SK-N-SH treated with all-trans-retinoic acid at 6 μM for 48 hours (cell line): ENCODE measurements at places on chromosomes 3 and 15.
A peak's percentile ranks its signal among the peaks of the same experiment; 100 is the strongest.

DNA sequence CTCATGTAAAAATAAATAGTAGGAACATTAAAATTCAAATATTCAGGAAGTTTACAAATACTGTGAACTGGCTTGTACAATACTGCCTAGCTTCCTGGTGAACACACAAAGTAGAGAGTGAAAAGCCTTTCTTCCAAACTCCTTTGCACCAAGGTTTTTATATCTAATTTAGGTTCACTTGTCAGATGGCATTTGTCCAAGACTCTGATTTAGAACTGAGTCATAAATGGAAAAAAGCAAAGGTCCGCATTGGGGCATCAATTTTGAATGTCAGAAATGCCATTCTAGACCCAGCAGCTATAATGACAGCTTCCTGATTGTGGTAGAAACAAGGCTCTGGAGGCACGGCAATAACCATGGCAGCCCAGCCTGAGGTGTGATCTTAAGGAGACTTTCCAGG, 160.7 kb downstream of the PDE8A start:
- peak; percentile 81 for ATAC-seq

GRCh38 chr3:30964612-30965011, 70.2 kb upstream of the GADL1 start:
- ATAC-seq = no peak

- ATAC-seq = no peak
These were observed 144.2 kb upstream of the BNIP2 start for GRCh38 chr15:59833366-59833765.

GRCh38 chr15:101411581-101411980, 77.9 kb downstream of the PCSK6 start:
- no peak for ATAC-seq

DNA sequence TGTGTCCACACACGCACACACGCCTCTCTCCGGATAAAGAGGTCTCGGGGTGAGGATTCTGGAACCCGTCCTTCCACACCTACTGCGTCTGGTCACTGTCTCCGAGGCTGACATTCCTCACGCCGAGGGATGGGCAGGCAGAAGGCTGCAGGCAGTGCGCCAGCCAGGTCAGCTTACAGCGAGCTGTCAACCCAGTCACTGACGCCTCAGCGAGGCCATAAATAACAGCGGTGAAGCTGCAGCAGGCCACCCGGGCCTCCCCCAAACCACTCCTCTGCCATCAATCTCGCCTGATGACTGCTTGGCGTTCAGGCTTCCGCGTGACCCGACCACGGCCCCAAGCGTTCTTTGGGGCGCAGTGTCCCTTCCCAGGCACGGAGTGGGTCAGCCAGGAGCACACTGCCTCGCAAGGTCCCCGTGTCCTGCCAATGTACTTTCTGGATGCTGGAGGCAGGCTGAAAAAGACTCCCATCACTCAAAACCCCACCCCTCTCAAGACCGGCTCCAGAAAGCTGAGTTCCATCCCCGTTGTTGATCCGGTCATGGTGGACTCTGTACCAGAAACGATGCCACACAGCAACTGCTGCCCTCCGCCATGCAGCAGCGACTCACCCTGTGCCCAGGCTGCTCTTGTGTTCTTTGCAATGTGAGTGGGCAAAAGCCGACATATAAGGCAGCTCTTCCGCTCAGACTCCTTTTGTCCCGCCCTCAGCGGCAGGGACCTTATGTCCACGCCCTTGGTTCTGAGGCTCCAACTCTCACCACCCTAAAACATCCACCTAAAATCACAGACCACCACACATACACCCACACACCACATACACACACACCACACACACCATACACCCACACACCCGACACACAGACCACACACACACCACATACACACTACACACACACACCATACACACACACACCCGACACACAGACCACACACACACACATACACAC, 27.1 kb downstream of the CPN2 start:
- ATAC-seq = peak; percentile 74

DNA sequence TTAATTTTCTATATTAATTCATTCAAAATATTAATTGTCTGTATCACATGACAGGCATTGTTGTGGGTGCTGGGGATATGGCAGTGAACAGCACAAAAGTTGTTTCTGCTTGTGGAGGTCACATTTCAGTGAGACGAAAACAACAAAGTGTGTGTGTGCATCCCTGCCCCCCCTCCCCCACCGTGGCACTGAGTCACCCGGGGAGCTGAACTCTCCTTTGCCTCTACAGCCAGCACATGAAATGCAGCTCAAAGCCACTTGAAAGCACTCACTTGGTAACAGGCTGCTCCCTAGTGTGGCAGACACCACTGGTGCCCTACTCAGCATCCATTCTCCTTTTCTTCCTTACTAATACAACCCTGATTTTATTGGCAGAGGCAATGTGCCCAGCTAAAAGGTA, 16.9 kb upstream of the SCAMP5 start:
- peak; percentile 36; the same call in 1 of the 3 replicates for ATAC-seq

- ATAC-seq = no peak
These were observed 749.9 kb downstream of the FHIT start for GRCh38 chr3:60501314-60501713.

DNA sequence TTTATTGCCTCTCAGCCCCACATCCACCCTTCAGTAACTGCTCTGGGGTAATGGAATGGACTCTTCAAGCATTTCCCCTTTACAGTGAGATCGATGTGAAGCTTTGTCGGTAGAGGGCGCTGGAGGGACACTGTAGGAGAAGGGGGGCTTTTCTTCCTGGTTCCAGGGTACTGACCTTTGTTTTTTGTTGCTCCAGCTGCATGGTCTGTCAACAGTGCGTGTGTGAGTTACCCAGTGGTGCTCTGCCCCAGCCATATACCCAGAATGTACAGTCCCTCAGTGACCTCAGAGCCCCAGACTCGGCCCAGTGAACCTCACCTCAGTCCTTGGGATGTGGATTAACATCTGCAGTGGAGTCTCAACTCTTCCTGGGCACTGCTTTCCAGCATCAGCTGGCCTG, 180.3 kb upstream of the TSC22D2 start:
- ATAC-seq = peak; percentile 88

DNA sequence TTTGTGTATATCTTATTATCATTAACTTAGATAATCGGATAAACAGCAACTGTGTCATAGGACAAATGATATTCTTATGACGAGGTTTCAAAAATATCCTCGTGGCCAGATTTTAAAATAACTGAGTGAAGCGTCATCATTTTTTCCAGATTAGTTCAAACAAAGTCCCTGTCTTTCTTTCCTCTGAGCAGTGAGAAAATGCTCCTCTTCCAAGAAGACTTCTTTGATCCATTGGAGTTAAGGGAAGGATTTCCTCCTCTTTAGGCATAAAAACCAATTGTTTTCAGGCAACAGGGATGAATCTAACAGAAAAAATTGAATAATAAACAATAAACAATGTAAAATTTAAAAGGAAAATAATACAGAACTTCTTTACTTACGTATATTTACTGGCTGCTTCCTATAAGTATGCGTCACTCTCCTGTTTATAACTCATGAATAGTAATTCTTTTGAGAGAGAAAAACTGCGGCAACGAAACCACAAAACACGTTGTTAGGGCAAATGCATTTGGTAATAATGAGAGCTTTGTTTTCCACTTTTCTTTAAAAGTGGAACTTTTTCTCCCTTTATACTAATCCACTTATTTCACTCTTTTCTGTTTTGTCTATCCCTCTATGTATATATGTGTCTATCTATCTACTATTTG, 419.4 kb upstream of the ONECUT1 start:
- no peak for ATAC-seq

DNA sequence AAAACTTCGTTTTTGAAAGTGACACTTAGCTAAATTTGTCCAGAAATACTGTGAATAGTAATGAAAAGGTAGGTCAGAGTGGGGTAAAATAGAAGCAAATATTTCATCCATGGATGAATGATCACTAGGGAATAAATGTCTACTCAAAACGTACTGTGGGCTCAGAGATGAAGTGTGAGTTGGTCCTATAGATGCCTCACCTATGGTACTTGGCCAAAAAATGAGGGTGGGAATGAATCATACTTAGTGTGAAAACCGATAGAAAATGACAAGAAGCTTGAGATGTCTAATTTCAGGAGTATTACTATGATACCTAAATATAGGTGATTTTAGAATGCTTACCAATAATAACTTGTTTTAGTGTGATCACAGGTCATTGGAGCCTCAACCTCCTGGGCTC, 155.9 kb downstream of the GMNC start:
- no peak for ATAC-seq

DNA sequence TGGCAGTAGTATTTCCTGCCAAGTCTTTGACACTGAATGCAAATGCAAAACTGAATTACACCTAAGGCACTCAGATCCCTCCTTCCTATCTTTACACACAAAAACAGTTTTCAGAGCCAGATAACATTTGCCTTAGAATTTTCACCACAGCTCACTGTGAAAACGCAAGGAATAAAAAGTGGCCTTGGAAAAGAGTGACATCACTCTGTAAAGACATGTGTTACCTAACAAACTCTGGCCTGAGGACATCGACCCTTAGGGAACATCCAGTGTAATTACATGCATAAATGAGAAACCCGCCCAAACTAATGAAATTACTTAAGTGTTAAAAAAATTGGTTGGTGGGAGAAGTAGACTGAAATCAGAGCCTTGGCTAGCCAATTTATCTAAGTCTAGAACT, 88.9 kb downstream of the PLOD2 start:
- no peak for ATAC-seq
